ENCODE measurements at places on chromosomes 2 and 18.

DNA sequence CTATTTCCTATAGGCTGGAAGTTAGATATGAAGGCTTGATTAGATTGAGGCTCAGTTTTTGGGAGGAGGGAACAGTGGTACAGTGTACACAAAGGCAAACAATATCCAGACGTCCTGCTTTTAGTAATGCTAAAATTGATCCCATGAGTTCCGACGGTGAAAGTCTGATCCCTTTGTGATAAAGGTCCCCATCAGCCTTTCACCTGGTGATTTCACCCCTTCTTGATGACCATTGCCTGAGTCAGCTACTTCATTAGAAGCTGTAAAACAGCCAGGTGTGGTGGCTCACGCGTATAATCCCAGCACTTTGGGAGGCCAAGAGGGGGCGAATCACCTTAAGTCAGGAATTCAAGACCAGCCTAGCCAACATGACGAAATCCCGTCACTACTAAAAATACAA is 29.7 kb downstream of the TWSG1 start:
- no peak for DNase-seq

DNA sequence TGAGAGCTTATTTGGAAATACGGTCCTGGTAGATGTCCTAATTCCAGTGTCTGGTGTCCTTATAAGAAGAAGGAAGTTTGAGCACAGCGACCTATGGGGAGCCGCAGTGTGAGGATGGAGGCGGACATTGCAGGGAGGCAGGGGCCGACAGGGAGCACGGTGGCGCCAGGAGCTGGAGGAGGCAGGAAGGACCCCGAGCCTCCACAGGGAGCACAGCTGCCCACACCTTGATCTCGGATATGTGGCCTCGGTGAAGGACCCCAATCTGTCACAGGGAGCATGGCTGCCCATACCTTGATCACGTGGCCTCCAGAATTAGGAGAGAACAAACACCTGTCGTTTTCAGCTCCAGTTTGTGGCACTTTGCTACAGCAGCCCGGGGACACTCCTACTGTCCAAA is 461.6 kb upstream of the SALL3 start:
- no peak for DNase-seq

GRCh38 chr2:174681099-174682006 is 82.9 kb downstream of the CHRNA1 start:
- no peak for DNase-seq

DNA sequence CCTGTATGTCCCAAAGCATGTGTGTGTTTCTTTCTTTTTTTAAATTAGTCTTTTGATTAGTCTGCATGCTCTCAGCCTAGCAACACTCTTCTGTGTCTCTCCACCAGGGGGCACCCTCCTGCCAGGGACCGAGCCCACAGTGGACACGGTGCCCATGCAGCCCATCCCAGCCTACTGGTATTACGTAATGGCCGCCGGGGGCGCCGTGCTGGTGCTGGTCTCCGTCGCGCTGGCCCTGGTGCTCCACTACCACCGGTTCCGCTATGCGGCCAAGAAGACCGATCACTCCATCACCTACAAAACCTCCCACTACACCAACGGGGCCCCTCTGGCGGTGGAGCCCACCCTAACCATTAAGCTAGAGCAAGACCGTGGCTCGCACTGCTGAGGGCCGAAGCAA is 93.8 kb downstream of the NRP2 start:
- DNase-seq, result no peak

- DNase-seq, result no peak
Measured at GRCh38 chr2:237824085-237824484, 25.5 kb downstream of the RBM44 start.

DNA sequence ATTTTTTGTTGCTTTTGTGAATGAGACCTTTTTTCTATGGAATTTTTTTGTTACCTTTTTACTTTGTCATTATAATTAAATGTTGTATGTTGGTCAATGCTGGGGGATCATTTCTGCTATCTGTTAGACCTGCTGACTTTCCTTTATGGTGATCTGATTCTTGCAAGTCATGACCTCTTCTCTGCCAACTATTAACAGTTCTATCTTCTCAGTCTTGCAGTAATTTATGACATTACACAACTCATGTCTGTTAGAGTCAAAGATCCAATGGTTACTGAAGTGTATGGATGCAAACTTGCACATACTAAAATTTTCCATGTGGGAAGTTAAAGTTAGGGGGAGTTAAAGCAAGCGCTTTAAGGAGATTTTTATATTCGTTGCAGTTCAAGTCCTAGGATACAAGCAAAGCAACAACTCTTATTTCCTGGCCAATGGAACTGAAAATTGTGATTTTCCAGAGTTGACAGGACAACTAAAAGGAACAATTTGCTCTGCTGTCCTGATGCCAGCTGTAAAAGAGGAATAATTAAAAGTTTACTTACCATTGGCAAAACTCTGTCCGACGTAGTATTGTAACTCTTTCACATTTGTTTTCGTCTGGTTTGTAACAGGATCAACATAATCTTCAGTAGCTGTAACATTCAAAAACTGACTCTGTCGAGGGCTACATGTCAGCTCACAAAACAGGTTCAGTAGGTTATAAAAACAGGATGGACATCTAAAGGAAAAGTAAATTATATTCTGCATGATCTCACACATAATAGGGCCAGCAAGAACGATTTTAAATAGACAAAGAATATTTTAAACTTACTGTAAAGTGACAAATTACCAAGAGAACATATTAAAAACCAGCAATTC is 17.8 kb downstream of the NPC1 start:
- DNase-seq, result no peak

DNA sequence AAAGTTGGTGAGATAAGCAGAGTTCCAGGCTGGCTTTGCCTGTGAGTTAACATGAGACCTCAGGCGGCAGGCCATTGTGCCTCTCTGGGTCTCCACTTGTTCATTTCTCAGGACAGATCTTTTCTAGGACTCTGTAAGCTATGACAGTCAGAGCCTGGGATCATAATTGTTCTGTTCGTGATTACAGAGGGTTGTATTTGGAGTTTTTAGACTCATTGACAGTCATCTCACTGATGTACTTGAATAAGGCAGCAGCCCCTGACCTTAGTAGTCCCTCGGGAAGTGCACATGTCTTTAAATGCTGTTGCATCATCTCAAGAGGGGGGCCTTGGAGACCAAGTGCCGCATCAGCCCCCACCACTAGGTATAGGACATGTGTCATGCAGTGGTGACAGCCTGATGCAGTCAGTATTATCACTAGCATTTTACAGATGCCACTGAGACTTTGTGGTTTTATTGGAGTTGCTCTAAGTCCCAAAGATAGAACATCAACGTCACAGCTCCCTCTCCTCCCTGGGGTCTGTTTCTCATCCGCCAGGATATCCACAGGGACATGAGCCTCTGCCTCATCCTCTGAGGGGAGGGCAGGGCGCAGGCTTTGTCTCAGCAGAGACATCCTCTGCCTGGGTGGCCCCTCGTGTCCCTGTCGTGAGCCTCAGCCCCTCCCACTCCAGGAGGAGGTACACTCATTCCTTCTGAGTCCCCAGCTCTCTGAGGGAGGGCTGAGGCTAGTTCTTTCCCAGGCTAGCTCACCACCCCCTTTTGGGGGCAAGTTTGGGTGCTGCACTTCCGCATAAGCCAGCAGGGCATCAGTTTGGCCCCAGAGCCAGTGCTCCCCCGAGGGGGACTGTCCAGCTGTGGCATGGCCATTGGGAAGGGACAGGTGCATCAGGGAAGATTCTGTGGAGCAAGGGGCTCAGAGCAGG is 14.1 kb downstream of the GLI2 start:
- DNase-seq, result no peak

DNA sequence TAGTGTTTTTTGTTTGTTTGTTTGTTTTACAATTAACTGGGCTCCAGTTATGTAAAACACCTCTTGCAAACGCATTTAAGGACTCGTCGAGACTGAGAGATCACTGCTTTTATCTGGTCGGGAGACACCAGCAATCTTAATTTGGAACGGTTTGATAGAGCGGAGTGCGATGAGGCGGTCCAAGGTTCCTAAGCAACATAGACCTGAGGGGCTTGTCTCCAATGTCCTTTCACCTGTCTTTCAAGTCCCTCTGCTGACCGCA is 729 bp upstream of the SELENOI start:
- DNase-seq, result no peak

DNA sequence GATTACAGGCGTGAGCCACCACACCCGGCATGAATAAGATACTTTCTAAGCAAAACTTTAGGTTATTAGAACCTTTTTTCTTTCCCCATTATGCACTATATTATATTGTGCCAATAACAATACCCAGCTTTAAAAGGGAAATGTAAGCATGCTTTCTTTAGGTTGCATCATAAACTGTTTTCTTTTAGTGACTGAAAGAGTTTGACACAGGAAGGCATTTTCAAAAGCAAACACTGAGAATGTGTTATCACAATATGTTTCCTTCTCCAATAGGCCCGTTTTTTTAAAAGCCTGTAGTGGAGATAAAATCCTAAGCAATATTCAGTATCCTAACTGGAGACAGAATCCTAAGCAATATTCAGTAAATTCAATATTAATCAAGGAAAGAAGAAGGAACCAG is 16.7 kb upstream of the EPB41L5 start:
- no peak for DNase-seq

GRCh38 chr2:112692495-112692911 is 28.3 kb upstream of the NT5DC4 start:
- DNase-seq, result no peak

DNA sequence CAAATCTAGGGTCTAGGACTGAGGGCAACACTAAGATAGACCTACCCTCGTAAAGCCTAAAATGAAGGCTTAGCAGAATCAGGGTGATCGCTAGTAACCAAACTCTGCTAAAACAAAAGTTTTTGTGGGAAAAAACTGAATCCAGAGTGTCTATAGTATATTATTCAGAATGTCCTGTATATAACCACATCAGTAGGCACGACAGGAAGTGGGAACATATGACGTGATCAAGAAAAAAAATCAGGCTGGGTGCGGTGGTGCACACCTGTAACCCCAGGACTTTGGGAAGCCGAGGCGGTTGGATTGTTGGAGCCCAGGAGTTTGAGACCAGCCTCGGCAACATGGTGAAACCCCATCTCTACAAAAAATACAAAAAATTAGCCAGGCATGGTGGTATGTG is 106.1 kb downstream of the UGGT1 start:
- no peak for DNase-seq

DNA sequence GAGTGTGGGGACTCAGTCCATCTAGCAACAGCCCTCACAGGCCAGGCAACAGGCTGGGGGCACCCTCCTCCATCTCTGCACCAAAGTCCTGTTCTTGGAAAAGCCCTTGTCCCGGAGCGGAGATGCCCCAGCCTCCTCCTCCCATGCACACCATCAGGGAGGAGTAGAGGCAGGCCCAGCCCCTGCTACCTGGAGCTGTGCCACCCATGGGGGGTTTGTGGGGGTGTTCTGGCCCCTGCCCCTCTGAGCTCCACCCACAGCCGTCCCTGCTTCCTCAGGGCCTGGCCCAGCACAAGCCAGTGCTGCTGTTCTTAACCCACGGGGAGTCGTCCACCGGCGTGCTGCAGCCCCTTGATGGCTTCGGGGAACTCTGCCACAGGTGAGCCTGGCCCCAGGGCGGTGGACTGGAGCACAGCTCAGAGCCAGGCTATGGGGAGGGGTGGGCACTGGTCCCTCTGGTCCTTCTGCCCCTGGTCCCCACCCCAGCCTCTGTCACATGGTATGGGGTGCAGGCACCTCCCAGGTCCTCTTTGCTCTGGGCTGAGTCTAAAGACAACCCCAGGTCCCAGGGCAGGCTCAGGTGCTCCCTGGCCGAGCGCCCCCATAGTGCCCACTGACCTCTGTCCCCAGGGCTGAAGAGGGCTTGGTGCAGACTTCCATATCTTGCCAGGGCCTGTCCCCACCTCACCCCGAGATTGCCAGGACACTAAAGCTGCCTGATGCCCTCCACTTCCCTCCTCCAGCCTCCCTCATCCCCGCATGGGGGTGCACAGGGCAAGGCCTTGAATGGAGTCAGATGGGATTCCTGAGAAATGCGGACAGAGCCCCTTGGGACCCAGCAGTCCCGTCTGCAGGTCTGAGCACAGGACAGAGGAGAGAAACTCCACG is 2.7 kb downstream of the AGXT start:
- no peak for DNase-seq

DNA sequence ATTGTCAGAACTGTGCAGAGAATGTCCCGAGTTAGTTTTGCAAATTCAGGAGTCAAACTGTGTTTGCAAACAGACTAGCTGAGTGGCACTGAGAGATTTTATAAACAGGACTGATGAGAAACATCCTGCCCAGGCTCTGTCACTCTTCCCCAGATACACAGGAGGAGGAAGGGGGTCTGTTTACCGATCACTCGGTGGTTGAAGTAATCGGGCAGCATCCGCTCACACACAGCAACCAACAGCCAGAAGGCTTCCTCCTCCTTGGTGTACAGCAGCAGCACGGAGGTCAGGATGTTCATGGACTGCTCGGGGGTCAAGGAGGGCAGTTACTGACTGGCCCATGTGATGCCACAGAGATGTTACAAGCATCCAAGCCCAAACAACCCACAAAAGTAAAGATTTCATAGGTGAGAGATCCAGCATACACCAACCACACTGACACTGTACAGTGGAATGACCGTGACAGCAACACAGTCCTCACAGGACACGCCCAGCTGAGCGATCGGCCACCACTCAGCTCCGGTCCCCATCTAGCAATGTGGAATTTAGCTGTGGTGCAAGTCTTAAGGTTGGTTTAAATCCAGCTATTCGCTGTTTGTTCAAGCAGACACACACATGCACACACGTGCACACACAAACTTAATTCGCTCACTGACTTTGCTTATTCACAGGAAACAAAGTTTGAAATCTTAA is 30.1 kb downstream of the RPL31 start:
- no peak for DNase-seq

DNA sequence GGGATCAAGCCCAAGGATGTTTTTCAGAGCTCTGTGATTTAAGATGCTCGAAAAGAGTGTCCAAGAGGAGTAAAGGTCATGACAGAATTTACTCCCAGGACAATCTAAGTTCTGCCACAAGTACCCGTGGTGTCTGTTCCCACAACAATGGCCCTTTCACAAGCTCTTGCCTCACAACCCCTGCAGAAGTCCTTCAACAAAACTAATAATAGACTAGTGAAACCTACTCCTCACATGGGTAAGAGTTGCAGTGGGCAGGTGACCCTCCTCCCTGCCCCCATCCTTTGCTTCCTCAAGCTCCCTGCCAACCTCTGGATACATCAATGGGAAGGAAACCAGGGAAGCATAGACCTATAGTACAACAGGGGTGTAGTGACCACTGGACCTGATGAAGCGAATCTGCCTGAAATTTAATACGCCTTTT is 34.9 kb downstream of the PTCD3 start:
- DNase-seq, result no peak

DNA sequence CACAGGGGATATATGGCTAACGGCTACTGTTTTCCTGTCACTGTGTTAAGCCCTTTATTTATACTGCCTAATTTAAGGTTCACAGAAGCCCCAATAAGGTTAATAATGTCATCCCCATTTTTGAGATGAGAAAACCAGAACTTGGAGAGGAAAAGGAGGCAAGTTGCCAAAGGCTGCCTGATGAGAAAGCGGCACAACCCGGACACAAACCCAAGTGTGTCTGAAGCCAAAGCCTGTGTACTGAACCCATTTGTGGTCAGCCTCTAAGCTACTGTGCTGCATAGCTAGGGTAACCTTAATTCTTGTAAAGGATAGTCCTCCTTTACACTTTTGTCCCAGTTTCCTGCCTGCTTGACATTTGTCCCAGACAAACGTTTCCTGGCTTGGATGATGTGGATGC is 954.7 kb upstream of the FANCL start:
- no peak for DNase-seq

GRCh38 chr2:204491528-204491927 is 53.7 kb upstream of the PARD3B start:
- DNase-seq, result no peak

GRCh38 chr18:48459465-48459864 is 50.3 kb upstream of the ZBTB7C start:
- DNase-seq, result no peak

GRCh38 chr2:225566798-225567197 is 167.3 kb downstream of the NYAP2 start:
- DNase-seq, result no peak
